ENCODE measurements at places on chromosomes 13 and 19.

DNA sequence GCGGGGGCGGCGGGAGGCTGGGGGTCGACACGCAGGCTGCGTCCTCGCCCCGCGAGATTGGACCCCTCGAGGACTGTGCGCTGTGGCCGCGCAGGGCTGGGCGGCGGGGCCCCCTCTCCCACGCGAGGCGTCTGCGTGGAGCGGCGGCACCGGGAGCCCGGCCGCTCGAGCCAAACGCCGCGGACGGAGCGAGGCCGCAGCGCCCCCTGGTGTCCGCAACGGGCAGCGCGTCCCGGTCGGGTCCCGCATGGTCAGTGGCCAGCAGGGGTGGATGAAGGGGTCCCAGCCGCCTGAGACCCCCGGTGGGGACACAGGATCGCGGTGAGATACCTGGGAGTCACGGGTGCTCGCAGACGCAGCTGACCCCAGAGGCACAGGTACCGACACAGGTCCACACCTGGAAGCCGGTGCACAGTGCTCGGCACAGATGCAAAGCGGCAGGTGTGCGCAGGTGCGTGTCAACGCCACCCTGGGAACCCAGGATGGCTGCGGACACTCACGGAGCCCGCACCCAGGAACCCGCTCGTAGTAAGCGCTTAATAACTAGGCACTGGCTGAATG, 2.1 kb upstream of the CIRBP start:
- DNase-seq: peak; percentile 67

- DNase-seq: peak; percentile 87
These were observed 1.2 kb downstream of the ZC3H4 start for GRCh38 chr19:47112166-47112996.

- DNase-seq: no peak
These were observed 818.0 kb upstream of the SLC10A2 start for GRCh38 chr13:103884101-103884723.

DNA sequence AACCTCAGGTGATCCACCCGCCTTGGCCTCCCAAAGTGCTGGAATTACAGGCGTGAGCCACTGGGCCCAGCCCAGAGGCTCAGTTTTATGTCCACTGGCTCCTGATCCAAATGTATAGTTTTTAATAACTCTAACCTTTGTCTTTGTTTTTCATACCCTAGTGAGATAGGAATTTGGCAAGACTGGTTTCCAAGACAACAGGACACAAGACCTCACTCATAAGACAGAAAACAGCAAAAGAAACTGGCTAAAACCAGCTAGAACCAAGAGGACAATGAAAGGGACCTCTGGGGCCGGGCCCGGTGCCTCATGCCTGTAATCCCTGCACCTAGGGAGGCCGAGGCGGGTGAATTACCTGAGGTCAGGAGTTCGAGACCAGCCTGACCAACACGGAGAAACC, 27.6 kb downstream of the CPT1C start:
- no peak for DNase-seq

DNA sequence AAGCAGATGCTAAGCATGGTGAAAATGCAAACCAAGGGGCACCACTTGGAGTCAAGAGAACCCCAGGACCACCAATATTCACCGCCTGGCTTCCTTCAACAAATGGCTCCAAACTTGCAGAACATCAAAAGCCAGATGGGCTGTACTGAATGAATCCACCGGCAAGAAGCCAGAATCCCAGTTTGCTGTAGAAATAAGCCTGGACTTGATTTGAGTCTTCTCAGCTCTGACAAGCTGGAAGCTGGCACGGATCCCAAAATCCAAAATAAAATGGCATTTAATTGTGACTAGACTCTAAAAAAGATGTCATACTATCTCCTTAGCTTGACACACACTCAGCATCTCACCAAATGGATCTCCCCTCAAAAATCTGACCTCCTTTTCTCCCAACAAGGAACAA, 11.9 kb downstream of the EFNB2 start:
- no peak for DNase-seq

DNA sequence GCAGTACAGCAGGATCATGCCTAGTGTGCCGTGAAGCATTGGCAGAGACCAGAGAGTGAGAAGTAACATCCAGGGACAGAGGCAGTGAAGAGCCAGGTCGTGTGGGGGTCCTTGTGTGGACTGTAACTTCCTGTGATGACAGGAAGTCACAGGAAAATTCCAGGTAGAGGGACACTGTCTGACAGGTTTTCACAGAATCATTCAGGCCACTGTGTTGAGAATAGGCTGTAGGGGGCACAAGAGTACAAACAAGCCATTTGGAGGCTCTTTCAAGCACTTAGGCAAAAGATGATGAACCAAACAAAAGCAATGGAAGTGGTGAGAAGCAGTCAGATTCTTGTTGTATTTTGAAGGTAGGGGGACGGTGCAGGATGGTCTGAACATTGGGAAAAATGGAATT, 46.4 kb downstream of the N4BP2L1 start:
- DNase-seq: no peak

DNA sequence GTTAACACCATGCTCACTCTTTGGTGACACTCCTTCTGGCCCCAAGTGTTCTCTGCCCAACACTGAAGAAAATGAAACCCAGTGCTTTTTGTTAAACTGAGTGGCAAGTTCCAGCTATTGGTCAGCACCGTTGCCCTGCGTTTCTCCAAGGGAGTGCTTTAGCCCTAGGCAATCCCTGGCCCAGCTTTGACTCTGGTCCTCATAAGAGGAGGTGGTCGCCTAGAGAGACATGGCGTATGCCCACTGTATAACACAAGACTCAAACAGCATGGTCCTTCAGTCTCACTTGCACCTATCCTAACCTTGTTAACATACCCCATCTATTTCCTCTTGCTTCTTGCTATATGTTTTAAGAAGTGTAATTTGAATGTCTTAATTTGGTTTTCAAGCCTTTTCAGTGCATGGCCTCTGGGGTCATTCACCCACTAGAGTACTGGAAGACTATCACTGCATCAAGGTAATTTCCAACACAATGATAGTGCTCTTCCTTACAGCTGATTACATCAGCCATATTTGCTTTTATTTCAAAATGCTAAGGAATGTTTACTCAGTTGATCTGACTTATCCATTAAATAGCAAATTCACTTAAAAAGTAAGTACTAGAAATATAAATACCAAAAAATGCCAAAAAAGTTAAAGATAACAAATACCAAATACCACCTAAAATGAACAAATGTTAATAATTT, 190.5 kb upstream of the SOX21 start:
- no peak for DNase-seq

DNA sequence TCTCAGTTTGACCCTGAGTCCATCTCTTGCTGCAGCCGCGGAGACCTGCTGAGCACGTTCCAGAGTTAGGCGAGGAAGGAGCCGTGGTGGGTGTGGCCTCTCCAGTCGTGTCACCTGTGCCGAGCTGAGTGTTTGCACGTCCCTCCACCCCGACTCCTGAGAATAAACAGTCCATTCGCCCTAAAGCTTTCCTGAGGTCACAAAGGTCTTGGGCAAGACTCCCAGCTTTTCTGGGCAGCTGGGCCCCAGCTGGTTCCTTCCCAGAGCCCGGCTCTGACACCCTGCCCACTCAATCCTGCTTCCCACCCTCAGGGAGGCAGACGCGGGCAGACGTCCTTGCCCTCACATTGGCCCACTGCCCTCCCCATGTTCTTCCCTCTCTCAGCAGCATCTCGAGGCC, 142.2 kb downstream of the KCTD15 start:
- no peak for DNase-seq
